ENCODE measurements at places on chromosomes 12 and 14.

DNA sequence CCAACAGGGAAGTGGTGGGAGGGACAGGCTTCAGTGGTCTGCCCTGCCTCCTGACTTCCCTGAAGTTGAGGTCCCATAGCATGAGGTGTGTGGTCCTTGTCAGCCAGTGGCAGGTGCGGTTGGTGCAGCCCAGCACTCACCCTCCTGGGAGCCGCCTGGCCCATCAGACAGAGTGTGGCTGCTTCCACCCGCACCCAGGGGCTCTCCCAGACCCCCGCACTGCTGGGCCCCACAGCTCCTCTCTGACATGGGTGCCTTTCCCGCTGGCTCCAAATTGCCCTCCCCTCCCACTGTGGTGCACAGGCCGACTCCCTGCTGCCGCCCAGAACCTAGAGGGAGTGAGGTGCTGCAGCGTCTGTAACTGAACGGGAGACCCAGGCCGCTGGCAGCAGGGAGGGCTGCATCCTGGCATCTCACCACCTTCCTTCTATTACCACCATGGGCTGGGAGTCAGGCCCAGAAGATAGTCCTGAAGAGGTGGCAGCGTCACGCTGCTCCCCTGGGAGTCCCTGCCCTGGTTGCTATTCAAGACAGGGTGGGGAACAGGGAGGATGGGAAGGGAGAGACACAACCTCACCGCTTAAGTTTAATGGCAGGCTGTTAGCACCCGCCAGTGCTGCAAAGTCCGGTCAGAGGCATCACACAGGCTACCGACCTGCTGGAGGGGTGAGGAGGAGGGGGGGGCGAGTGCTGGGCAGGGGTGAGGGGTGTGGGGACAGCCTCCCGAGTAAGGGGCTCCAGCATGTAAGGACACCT, 180.6 kb upstream of the PRMT8 start:
- no peak for DNase-seq

DNA sequence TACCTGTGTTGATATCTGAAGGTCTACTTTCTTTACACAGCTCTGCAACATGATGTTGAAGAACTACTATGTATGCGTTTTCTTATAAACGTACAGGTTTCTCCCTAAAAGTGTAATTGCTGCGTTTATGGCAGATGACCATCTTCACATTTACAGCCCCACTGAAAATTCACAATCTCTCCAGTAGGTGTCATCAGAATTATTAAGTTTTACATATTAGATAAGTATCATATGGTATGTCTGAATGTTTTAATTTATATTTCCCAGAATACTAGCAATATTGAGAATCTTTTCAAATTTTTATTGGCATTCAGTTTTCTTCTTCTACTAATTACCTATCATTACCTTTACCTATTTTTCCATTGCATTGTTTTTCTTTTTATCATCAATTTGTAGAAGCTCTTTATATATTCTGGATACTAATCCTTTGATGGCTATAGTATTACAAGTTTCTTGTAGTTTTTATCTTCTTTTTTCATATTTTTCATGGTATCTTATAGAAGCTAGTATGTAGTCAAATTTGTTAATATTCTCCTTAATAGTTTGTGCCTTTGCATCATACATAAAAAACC, 123.5 kb downstream of the CAPZA3 start:
- no peak for DNase-seq

GRCh38 chr14:93970965-93971634, 5.3 kb downstream of the ASB2 start:
- no peak for DNase-seq

GRCh38 chr12:7793211-7793610, 4.0 kb downstream of the NANOG start:
- no peak for DNase-seq

DNA sequence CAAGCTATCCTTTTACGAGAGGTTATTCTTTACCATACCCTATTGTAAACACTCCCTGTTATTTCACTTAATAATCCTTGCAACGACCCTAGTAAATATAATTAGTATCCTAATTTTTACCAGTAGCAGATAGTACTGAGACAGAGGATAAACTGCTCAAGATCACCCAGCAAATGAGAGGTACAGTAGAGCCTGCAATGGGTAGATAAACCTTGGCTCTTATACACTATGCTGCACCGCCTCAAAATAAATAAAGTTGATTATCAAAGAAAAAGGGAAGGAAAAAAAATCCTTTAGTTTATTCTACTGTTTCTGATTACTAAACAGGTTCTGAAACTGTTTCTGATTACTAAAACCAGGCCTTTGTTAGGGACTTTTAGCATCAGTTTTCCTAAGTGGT, 22.5 kb downstream of the YBX3 start:
- no peak for DNase-seq

GRCh38 chr14:105581551-105582341, 55.4 kb downstream of the TMEM121 start:
- no peak for DNase-seq

DNA sequence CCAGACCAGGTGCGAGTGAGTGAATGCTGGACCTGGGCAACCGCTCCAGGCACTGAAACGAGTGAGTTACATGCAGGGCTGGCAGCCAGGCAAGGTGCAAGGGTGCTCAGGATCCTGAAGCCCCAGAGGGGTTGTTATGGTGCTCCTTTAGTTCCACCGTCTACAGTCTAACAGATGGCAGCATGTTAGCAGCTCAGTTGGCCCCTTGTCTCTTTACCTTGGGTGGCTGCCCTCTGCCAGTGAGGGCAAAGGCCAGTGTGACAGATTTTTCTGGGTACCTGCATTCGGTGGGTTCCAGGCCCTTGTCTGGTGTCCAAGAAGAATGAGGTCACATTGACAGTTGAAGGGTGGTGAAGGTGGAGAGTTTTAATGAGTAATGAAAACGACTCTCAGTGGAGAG, 106.8 kb downstream of the SLCO1B3 start:
- no peak for DNase-seq

DNA sequence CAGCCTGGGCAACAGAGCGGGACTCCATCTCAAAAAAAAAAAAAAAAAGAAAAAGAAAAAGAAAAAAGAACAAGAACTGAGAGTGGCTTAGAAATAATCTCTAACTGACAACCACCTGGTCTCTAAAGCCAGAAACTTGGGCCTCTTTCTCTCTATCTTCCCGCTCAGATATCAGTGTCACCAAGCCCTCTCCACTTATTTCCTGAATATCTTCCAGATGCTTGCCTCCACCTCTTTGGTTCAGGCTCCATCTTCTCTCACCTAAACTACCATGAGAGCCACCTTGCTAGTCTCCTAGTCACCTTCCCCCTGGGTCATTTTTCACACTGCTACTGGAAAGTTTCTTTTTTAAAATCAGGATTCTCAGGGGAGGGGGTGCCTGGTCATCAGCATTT, 1.8 kb upstream of the TM9SF1 start:
- no peak for DNase-seq

GRCh38 chr14:57326253-57326652, 57.5 kb downstream of the AP5M1 start:
- no peak for DNase-seq

DNA sequence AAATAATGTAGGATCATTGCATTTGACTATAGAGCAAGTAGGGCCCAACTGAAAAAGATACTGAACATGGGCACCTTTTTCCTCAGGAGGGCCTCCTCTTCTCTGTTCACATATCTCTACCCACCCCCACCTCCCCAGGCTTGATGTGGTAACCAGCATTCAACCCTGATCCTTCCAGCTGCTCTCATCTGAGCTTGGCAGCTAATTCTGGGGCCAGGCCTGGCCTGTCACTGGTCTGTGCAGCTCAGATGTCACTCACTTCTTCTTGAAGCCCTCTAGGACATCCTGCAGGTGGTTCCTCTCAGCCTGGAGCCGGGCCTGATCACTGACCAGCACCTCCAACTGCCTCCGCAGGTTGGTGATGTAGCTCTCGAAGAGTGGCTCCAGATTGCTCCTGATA, 2.1 kb downstream of the KRT84 start:
- no peak for DNase-seq

DNA sequence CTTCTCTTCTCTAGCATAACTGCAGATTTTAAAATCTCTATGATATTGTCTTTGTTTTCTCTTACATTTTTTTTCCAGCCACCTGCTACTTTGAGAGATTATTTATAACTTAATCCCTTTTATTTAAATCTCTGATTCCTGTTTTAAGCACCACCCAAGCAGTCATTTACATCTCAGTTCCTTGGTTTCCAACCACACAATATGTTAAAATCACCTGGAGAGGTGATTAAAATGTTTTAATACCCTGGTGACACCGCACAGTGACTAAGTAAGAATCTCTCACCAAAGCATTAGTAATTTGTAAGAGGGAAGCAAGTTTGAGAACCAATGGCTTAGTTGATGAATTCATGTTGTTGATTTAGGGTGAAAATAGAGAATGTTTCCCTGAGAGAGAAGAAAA, 849.8 kb downstream of the TMTC2 start:
- DNase-seq, result no peak

GRCh38 chr12:116924558-116925453, 14.1 kb downstream of the FBXW8 start:
- no peak for DNase-seq

- DNase-seq, result no peak
These were observed 54.6 kb downstream of the SPTLC2 start for GRCh38 chr14:77561881-77562280.

GRCh38 chr12:57085999-57086492, 2.9 kb upstream of the NAB2 start:
- DNase-seq, result no peak

Data from activated T-cell treated with anti-CD3 and anti-CD28 coated beads for 4 hours (primary cell).